ENCODE measurements at places on chromosomes 11 and 22.

GRCh38 chr11:64056213-64056785 lies 20.6 kb downstream of the FLRT1 start:
- peak; percentile 68 for DNase-seq

DNA sequence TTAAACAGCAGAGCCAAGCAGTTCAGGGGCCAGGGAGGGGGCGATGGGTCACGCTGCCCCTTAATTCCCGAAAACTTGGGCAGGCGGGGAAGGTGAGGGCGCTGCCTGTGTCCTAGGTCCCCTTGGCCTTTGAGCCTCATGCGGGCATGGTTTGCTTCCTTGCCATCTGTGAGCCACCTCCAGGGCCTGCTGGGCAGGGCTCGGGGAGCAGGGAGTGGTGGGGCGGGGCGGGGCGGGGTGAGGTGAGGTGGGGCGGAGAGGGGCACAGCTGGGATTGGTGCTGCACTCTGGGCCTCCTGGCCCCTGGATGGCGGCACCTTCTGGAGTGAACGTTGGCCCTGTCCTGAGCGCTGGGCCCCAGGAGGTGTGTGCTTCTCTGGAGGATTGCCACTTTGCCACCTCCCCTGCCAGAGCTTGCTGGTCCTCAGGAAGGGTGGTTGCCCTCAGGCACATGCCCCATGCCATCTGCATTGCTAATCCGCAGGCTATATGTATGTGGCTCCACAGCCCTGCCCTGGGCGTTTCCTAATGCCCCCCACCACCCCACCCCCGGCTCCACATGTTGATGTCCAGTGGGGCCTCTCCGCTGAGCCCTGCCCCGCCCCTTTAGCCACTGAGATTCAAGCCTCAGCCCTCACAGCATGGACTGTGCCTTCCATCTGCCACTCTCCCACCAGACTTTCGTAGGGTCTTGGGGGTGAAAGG lies 352.5 kb downstream of the TBC1D22A start:
- no peak for DNase-seq

GRCh38 chr11:103047837-103048236 lies 44.1 kb downstream of the DCUN1D5 start:
- no peak for DNase-seq

DNA sequence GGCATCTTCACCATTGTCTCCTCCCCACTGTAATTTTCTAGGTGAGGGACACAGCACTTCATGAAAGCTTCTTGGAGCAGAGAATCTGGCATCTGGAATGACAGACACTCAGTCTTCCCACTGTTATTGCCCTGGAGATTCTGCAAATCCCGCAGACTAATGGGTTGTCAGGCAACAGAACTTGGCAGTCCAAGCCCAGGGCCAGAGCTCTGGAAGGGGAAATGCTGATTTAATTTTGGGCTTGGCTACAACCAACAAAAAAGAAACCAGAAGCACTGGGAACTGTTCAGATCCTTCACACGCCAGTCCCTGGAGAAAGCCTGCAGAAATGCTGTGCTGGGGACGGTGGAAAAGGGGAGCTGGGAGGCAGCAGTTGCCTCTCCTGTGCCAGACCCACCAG lies 71.5 kb upstream of the BID start:
- no peak for DNase-seq

- no peak for DNase-seq
Observed at GRCh38 chr11:2290351-2290841, 11.3 kb downstream of the C11orf21 start.

GRCh38 chr11:35785287-35786167 lies 123.0 kb downstream of the TRIM44 start:
- no peak for DNase-seq

DNA sequence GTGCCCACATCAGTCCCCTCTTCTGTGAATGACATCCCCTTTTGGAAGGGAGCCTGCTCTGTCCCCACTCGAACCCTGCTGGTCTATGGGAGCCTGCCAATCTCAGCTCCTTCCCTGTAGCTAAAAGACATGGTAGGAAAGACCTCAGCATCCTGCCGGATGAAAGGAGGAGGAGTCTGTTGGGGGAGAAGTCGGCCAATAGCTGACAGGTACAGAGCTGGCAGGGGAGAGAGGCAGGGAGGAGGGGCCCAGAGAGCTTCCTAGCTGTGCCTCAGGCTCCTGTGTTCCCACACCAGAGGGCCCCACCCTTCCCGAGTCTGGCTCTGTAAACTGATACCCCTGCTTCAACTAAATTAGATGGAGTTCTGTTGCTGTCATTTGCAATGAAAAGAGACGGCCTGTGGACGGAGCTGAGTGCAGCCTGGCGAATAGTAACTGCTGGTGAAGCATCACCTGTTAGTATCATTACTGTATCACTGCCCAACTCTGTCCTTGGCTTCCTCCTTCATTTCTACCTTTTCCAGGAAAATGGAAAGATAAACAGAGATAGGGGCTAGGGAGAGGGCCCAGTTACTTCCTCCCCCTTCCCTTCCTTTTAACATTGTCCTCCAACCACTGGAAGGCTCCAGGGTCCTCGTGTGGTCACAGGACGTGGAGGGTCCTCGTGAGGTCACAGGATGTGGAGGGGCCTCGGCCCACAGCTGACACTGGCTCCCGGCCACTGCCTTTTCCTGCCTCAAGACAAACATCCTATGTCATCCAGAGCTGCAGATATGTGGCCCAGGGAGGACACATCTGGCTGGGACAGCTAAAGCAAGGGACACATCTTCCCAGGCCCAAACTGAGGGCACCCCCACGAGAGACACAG lies 15.1 kb downstream of the FXYD6 start:
- peak; percentile 85 for DNase-seq

- DNase-seq: no peak
Observed at GRCh38 chr11:45411228-45411946, 125.2 kb upstream of the SYT13 start.

DNA sequence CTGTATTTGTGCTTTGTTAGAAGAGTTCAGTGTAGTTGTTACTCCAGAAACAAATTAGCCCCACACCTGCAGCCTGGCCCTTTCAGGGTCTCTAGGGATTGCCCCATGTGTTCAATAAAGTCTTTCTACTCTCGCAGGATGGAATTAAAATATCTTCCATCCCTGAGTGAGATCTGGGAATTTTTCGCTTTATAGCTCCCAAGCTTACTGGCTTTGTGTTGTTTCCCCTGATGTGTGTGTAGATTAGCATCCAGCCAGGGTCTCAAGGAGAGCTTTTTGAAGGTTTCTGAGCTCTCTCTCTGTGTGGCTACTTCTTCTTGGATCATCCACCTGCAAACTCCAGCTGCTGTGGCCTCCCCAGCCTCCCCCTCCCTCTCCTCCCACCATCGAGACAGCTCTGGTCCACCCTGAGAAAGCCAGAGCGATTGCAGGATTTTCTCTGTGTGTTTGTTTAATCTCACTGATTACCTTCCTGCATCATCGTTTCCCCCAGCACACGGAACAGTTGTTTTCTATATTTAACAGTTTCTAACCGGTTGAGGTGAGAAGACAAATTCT lies 553.5 kb downstream of the TBC1D22A start:
- DNase-seq: no peak
